Activated CD4-positive, CD25-positive, alpha-beta regulatory T cell treated with anti-CD3 and anti-CD28 coated beads, Interleukin-2, amount 50 U/mL, for 16 hours (primary cell): ENCODE measurements at places on chromosomes 4 and X.

DNA sequence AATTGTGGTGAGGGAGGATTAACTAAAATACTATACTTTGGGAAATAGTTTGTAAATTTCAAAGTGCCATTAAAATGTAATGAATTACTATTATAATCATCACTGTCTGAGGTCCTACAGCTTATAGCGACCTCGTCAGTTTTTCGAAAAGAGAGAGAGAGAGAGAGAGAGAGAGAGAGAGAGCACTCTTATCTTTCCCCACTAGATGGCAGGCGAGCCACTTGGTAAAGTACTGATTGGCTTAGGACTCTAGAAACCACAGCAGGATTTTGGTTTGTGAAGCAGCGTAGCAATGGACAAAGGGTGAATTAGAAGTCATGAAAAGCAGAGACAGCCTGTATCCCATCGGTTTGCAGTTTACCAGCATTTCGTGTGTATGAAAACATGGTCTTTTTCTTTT, 52.5 kb downstream of the LINC00632 start:
- DNase-seq: no peak

DNA sequence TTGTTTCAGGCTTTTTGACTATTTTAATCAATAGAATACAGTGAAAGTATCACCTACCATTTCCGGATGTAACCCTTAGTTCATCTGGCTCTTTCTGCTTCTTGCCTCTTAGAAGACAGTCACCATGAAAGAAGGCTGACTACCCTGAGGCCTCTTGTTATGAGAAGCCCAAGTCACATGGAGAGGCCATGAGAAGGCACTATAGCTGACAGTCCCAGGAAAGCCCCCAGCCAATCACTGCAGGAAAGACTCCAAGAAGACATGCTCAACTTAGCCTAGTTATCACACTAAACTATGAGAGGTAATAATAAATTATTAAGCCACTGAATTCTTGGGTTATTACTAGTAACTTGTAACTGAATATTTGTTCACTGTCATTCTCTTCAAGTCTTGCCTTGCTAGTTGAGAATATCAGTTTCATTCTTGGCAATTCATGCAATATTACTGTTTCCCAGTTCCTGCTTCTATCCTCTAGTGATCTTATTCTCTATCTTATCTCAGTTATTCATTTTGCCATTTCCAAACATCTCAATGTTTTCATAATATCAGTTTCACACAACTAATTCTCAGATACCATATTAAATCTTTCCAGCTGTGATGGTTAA, 57.1 kb upstream of the GUCY1A1 start:
- no peak for DNase-seq

DNA sequence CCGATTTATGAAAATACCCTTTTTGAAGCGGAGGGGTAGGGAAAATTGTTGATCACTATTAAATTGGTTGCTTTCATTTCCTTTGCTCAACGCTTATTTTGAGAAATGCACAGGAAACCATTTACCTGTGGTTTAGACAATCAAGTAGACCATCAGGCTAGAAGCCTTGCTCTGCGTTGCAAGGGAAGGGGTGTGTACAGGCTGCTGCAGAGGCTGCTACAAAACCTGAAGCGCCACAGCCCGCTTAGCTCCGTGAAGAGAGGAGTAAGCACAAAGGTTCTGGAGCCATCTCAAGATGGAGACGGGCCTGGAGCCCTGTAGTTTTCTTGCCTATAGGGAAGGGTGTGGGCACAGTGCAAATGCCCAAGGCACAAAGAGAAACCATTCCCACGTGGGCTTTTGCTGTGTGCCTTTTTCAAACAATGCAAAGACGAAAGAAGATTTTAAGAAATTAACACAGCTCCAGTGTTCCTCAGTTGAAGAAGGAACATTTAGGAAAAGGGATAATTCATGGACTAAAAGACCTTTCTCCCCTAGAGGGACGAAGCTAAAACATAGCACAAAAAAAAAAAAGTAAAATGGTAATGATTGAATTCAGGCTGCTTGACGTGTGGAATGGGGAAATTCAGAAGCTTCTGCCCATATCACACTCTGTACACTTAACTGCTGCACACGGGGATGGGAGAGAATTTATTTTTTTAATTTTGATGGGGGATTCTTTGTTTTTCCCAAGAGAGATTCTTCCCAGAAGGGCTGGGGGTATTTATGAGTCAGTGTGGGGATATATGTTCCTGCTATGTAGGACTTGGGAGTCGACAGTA, 3.5 kb downstream of the TMSB4X start:
- no peak for DNase-seq

- DNase-seq: no peak
Measured at GRCh38 chrX:43717161-43717560, 61.1 kb downstream of the MAOA start.

GRCh38 chr4:116357758-116358157, 727.6 kb downstream of the TRAM1L1 start:
- no peak for DNase-seq

DNA sequence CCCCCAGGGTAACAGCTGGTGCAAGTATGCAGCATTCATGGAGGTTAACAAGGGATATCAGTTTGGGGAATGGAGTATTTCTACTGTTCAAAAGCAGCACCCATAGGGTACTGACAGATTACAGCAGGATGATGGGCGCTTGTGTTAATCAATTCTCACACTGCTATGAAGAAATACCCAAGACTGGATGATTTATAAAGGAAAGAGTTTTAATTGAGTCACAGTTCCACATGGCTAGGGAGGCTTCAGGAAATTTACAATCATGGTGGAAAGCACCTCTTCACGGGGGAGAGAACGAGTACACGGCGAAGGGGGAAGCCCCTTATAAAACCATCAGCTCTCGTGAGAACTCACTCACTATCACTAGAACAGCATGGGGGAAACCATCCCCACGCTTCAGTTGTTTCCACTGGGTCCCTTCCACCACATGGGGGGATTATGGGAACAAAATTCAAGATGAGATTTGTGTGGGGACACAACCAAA, 64.1 kb downstream of the TNIP2 start:
- no peak for DNase-seq

DNA sequence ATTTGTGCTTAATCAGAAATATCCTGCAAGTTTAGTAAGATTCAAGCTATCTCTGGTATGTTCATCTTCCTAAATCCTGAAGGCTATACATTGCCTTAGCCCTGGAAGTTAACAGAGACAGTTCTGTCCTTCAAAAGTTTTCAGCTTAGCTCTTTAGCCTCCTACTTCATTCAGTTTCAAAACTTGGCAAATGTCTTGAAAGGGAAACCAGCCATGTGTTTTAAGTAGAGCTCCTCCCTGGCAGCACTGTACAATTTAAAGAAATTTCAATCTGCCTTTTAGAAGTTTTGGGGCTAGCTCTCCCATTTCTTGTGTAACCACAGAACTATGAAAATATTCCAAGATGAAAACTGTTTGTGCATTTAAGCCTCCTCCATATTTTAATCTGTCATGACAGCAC, 47.0 kb downstream of the FANCB start:
- DNase-seq: no peak

DNA sequence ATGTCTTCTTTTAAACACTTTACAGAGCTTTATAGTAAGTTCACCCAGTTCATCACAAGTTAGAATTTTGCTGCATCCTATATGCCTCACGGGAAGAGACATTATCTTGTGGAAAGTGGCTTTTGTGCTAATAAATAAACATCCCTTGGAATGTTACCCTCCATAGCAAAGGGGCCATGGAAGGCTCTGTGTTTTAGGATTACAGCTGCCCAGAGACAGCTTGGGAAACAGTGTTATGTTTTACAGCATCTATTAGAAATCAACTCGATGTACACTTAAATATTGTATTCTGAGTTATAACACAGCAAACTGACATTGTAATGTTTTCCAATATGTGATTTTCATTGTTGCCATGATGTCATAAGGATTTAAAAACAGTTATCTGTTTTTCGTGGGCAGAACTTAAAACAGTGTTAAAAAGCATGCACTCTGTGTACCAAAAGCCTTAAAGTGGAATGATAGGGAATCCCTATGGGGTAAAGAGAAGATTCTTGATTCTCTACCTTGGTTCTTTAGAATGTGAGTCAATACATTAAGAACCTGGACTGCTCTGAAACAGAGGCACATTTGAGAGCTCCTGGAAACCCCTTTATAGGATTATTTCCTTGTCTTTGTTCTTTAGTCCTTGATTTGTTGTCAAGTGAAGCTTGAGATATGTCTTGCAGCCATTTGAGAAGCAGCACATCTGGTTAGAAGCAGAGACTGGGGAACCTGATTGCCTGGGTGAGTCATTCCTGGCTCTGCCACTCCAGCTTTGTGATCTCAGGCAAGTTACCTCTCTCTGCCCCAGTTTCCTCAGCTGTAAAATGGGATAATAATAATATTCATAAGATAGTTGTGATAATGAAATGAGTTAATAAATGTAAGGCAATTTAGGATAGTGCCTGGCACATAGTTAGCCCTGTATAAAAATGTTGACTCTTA, 41.6 kb downstream of the ARHGAP10 start:
- DNase-seq: no peak

- DNase-seq: peak; percentile 13
Measured at GRCh38 chr4:153651587-153651986, 32.5 kb upstream of the TLR2 start.

DNA sequence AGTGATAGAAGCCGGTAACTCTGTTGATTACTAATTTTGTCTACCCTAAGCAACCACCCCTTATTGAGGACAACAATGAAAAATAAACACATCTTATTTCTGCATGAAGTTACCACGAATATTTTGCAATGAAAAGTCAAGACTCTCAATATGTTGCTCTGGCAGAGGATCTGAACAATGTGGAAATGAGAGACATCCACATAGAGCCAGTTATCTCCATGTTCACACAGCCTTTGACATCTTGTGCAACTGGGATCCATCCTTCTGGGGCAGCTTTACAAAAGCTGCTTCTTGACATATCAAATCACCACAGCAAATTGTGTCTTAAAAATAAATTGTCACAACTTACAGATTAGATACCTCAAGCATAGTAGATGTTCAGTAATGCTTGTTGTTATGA, 10.2 kb downstream of the EDNRA start:
- no peak for DNase-seq

DNA sequence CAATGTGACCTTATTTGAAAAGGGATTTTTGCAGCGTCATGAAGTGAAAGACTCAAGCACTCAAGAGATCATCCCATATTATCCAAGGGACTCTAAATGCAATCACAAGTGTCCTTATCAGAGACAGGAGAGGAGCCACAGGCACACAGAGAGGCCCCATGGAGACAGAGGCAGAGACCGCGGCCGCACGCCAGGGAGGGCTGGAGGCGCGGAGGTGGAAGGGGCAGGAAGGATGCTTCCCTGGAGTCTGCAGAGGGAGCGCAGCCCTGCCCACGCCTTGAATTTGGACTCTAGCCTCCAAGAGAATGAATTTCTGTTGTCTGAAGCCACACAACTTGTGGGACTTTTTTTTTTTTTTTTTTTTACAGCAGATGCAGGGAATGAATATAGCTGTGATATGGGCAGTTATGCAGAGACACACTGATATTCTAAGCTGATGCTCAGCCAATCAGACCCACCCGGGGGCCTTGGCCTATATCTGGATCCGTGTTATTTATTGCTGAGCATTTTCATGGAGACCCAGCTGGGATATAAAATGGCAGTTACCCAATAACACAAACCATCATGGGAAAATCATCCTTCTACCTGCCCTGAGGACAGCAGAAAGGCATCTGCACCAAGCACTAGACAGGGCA, 244.8 kb upstream of the PSAPL1 start:
- no peak for DNase-seq

DNA sequence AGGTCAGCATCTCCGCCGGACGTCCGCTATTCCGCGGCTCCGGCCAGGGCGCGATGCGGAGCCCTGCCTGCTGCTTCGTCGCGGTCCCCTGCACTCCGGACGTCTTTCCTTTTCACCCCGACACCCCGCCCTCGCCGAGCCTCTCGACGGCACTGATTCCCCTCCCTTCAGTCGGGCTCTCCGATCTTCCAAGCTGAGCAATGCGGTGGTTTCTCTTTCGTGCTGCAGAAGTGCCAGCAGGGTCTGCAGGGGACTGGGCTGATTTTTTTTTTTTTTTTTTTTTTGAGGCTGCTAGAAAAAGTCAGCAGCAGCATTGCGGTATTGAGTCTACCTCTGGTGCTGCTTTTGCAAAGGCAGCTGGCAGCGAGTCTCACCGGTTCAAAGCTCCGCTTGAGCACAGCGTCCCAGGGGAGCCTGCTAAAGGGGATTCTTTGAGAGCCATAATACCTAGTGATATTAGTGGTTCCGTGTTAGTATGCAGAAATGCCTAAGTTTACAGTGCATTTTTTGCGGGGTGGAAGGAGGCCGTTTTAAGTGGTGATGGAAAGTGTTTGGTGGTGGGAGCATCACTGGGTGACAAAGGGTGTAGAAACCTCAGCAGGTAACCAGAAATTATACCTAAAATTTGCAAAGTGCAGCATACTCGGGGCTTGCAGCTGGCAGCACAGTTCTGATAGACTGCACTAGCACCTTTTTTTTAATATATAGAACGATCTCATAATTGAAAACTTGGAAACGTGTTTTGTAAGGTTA, 969 bp downstream of the STIM2 start:
- peak; percentile 51 for DNase-seq
